ENCODE measurements at places on chromosomes 7 and 10.

GRCh38 chr10:127576740-127577161, 27.6 kb downstream of the NPS start:
- DNase-seq, result peak; percentile 1

DNA sequence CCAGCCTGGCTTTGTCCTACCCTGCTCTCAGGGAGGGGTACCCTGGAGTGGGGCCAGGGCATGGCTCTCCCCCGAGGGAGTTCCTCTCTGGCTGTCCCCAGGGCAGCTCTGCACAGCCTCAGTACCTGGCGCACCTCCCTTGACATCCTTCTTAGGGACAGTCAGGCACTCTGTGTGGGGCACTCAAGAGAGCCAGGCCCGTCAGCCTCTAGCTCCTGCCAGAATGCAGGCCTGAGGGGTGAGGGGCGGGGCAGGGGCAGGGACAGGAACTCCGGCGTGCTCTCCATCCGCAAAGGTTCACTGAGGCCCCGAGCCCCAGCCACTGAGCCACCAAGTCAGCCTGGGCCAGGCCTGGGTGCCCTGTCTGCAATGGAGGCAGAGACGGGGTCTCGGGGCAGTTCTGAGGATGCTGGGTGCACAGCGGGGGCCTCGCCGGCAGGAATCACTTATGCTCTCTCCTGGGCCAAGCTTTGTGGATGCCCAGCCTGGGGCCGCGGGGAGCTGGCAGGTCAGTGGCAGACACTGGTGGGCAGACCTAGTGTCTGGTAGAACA, 10.1 kb downstream of the LIMK1 start:
- DNase-seq, result no peak

- DNase-seq, result no peak
Observed at GRCh38 chr10:62749093-62749683, 55.3 kb upstream of the ADO start.

- DNase-seq, result no peak
Observed at GRCh38 chr7:31104361-31105255, 52.5 kb downstream of the ADCYAP1R1 start.

DNA sequence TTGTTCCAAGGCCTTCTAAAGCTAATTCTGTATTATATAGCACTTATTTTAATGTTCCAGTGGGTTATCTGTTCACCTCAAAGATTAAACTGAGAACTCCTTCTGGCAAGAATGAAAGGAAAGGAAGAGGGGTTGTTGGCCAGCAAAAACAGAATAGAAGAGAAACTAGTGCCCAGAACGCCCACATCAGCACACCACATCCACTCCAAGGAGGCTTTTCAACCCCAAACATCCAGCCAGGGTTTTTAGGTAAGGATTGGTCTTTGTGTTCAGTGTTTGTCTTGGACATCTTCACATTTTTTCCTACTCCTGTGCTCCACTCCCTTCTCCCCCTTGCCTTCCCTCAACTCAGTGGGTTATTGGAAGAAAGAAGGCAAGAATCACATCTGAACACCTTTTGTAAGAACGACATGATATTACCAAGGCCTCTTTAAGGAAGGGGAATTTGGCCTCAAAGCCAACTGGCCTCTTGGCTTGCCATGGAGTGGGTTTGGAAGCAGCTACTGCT, 55.8 kb downstream of the BICC1 start:
- DNase-seq, result no peak
